ENCODE measurements at places on chromosomes 4 and X. TPM values are rescaled to one million over a fixed set of nuclear protein-coding genes. Genes with fewer than 3 reads are reported as not detected.

The TEX13D gene
- total RNA-seq: not detected

The PNMA6A gene
- total RNA-seq: 8.1 TPM

The SMR3A gene
- not detected for total RNA-seq

The YY2 gene
- total RNA-seq: 2.8 TPM

The EXOC1L gene
- not detected for total RNA-seq

The DMP1 gene
- total RNA-seq: not detected

The AADAT gene
- total RNA-seq: 3.9 TPM

The NPNT gene
- 0.29 TPM for total RNA-seq

The GUF1 gene
- total RNA-seq: 15.3 TPM

The DBET gene
- not detected for total RNA-seq

The PRDX4 gene
- 219 TPM for total RNA-seq

The PAPSS1 gene
- total RNA-seq: 63.7 TPM

The EMCN gene
- 0.29 TPM for total RNA-seq

The CENPC gene
- total RNA-seq: 9.9 TPM

The SPATA18 gene
- total RNA-seq: 44.8 TPM

The NUP62CL gene
- 0.29 TPM for total RNA-seq
